ENCODE measurements at places on chromosomes 6 and 20. TPM values are rescaled to one million over a fixed set of nuclear protein-coding genes. Genes with fewer than 3 reads are reported as not detected.

- no peak for DNase-seq
Observed at GRCh38 chr20:45028424-45029136, 62.3 kb downstream of the STK4 start.

Gene CST7
- polyA plus RNA-seq, result 0.70 TPM

GRCh38 chr6:77620278-77620882, 32.5 kb upstream of the MEI4 start:
- DNase-seq, result no peak

DNA sequence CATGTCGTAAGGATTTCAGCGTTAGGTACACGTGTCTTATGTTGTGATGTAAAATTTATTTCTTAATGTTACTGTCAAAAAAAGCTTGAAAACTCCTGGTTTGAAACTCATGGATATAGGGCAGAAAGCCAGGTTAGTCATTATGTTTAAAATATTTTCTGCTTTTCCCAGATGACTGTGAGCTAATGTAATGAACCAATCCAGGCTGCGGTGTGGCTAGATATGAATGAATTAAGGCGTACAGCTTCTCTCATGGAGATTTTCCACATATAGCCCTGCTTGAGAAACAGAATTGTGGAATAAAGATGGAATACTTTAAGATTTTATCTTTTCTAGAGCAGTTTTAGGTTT, 80.3 kb upstream of the STMND1 start:
- no peak for DNase-seq

GRCh38 chr20:24096264-24096663, 107.7 kb upstream of the GGTLC1 start:
- DNase-seq, result no peak

Gene TFAP2C
- not detected for polyA plus RNA-seq

DNA sequence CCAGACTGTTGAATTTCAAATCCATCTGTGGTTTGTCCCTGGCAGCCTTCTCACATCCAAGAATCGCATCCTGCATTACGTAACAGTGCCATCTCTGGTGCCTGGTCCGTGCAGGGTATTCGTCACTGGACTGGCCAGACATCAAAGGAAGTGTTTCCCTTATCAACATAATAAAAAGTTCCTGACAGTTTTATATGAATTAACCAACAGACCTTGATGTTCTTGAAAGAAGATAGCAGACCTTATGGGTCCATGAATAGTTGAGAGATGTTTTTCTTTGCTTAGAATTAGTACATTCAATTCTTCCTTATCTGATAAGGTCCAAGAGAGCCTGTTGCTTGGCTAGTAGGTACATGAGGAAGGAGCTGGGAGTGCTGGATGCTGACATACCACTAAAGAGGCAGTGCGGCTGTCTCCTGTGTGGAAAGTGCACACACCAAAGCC, 77.6 kb downstream of the PHACTR2 start:
- DNase-seq, result no peak

DNA sequence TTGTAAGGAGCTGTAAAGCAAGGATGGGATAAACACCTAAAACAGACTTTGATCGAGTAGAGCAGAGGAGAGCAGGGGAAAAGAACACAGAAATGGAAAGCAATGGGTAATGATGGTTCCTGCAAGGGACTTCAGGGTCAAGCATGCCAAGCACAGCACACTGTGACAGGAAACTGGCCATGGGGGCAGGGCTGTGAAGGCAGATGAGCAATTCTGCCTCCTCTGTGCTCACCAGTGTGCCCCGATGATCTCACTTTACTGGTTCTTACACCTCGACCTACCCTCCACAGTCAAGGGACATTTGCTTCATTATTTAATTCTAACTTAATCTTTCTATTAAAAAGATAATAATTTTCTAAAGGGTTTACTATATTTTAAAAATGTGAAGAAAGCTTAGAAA, 21.6 kb upstream of the MYB start:
- DNase-seq, result no peak

DNA sequence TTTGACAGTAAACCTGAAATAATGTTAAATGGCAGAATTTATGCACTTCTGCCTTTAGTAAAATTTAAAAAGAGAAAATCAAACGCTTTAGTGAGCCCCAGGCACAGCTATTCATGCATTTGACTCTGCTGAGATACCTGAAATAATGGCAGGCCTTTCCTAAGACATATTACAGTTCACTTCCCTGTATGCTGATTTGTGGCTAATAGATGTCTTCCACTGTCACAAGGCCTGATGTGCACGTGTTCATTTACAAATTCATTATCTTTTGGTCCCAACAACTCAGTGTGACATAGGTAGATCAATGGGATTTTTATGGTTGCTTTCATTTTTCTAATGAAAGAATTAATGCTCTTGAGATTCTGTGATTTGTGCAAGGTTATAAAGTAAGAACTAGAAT, 449.7 kb upstream of the RGS17 start:
- DNase-seq, result no peak

GRCh38 chr20:57561356-57562279, 708 bp downstream of the PCK1 start:
- no peak for DNase-seq

- DNase-seq, result no peak
Observed at GRCh38 chr20:54566031-54566688, 90.8 kb downstream of the DOK5 start.

DNA sequence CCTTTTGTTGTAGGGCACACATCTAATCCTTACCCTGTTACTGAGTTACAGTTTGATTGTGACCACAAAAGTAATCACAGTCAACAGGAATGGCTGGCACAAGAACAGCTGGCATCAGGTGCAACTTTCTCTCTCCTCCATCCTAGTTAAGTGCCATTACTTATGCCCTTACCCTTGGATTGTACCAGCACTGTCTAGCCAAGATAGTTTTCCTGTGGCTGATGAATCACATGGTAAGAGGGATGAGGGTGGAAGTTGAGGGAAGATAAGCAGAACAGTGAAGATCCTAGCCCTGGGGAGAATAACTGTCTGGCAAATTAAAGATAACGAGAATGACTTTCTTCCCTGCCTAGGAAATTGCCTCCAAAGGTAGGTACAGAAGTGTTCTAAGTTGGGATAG, 42.0 kb downstream of the RNF217 start:
- no peak for DNase-seq

GRCh38 chr20:53337390-53338101, 256.1 kb downstream of the ZNF217 start:
- no peak for DNase-seq

DNA sequence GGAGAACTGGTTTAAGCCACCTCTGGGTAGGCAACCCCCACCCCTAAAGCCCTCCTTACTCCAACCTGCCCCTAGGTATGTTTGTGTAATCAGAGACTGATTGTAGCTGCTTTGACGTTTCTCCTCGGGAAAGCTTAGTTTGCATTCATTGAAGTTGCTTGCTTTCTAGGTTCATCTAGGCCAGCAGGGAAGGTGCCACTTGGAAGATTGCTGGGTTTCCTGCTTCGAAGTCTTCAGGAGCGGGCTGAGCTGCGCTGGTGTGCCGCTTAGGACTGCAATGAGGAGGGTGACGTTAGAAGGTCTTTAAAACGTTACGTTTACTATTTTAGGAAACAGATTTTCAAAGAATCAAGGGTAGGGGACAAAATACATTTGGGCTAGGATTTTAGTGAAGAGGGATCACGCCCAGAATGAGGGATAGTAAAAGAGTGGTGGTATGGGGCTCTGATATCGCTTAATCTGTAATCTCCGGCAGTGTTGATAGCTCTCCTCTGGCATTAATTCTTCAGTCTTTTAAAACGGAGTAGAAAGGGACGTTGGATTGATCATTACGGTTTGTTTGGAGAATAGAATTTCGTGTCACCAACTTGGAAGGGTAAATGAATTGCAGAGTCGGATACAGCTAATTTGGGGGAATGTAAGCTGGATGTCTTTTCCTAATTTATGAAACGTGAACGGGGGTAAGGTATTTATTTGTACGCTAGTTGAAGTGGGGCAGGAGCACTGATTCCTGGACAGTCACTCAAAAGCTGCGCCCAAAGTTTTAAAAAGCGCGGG, 92.6 kb upstream of the PRDM1 start:
- no peak for DNase-seq

Gene SMOC2
- 74.8 TPM for polyA plus RNA-seq

Gene PDE7B
- polyA plus RNA-seq, result 6.6 TPM

DNA sequence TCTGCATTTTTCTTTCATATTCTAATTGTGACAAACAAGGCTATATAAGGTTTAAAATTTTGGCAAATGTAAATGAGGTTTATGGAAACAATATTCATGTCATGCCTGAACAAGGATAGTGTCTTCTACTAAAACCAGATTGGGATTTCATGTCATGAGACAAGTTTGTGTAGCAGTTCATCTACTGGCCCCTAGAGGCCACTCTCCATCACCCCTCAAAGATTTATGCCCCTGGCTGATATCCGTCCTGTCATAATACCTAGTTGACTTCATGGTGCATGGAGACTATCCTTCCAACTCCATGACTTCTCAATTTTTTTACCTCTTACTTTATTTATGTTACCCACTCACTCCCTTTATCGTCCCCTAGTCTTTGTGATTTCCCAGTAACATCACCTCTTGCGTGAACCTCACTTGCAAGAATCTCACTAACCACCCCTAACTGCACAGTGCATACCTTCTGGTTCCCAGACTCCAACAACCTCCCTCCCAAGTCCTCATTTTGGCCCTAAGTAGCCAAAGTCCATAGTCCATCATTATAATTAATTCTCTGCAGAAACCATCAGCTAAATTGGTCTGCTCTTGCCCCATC, 179.8 kb downstream of the TASP1 start:
- DNase-seq, result no peak

DNA sequence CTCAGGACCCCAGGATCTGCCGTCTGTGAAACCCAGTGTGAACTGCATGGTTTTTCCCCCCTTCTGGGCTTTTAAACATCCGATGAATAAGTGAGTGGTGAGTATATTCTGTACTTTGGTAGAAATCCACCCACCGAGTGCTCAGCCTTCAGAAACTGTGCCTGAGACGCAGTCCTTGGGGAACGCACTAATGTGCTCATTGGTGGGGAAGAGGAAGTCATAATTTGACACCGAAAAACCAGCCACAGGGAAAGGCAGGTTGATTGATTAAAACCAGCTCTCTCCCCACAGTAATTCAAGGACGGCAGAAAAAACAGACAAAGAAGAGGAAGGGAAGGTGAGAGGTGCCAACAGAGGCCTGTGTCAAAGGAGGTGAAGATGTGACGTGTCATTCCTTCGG, 21.7 kb downstream of the EDN3 start:
- no peak for DNase-seq

Gene CTSZ
- 57.3 TPM for polyA plus RNA-seq

Gene BACH2
- 4.9 TPM for polyA plus RNA-seq

DNA sequence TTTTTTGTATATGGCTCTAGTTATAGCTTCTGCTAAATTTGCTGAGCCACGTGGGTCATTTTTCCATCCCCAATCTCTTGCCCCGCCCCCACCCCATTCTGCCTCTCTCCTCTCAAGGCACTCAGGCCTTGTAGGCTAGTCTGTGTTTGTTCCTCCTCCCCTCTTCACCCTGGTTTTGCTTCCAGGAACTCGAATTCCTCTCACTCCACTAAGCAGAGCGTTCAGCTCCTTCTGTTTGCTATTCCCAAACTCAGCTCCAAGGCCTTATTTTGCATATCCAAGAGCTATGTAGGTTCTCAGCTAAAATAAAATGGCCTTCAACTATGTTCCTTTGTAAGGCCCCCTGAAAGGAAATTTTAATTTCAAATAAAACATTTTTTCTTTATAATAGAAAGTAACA, 1293.7 kb downstream of the EPHA7 start:
- no peak for DNase-seq

Gene PRL
- polyA plus RNA-seq, result 0.76 TPM

- no peak for DNase-seq
Observed at GRCh38 chr6:1509241-1509640, 100.5 kb upstream of the FOXC1 start.

Gene SLC35F1
- polyA plus RNA-seq, result 1.5 TPM

GRCh38 chr6:29651413-29652197, 5.3 kb upstream of the MOG start:
- DNase-seq, result no peak

- no peak for DNase-seq
Observed at GRCh38 chr20:62561948-62562347, 80.4 kb upstream of the SLCO4A1 start.

Gene FOXO3
- 30.1 TPM for polyA plus RNA-seq

DNA sequence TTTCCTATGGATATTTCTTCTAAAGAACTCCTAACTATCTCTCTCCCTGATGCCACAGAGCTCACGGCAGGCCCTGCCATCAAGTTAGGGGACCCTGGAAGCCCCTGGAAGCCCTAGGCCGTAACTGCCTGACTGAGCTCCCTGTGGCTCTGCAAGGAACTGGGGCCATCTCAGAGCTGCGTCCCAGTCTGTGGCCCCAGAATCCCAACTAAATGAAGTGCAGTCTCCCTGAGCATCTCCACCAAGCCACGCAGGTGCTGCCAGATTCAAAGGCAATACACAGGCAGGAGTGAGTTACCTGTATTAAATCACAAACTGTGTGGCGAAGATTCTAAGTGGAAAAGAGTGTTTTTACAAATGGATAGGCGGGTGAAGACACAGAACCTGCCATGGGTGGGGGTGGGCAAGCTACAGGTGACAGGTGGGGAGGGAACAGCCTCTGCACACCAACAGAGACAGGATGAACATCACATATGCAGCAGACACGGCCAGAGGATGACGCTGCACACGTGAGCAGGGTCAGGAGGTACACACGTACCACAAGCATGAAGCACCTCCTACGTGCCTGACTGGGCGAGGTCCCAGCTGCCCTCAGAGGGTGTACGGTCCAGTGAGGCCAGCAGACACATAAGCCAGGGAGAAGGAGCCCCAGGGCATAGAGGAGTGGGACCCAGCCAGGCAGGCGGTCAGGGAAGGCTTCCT, 358.5 kb downstream of the ZFAND3 start:
- DNase-seq, result no peak

GRCh38 chr6:153673750-153674149, 365.3 kb upstream of the OPRM1 start:
- DNase-seq, result no peak
